ENCODE measurements at places on chromosomes 12 and 14.

DNA sequence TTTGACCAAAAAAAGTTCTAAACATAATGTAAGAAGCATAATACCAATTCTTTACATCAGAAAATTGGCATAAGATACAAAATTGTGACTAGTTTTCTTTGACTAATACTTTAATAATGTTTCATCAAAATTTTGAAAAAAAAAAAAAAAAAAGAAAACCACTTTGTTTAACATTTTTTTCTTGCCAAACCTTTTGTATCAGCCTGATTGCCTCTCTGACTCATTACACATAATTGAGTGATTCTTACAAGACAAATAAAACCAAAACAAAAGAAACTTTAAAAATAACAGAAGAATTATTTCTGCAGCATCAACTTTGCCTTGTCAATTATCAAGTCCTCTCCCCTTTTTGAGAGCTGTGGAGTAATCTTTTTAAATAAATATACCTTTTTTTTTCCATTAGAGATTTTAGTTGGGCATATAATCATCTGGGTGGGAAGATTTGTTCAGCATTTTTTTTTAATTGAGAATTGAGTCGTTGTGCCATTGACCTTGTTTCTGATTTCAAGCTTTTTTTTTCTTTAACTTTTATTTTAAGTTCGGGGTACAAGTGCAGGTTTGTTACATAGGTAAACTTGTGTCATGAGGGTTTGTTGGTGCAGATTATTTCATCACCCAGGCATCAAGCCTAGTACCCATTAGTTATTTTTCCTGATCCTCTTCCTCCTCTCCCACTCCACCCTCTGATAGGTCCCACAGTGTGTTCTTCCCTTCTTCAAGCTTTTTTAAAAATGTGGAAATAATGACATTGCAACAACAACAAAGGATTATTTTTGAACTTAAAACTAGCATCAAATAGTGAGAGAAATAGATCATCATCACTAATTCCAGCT lies 45.8 kb upstream of the HMGA2 start:
- DNase-seq: no peak

- DNase-seq: no peak
These were observed 67.6 kb upstream of the CDKN3 start for GRCh38 chr14:54329082-54329695.

DNA sequence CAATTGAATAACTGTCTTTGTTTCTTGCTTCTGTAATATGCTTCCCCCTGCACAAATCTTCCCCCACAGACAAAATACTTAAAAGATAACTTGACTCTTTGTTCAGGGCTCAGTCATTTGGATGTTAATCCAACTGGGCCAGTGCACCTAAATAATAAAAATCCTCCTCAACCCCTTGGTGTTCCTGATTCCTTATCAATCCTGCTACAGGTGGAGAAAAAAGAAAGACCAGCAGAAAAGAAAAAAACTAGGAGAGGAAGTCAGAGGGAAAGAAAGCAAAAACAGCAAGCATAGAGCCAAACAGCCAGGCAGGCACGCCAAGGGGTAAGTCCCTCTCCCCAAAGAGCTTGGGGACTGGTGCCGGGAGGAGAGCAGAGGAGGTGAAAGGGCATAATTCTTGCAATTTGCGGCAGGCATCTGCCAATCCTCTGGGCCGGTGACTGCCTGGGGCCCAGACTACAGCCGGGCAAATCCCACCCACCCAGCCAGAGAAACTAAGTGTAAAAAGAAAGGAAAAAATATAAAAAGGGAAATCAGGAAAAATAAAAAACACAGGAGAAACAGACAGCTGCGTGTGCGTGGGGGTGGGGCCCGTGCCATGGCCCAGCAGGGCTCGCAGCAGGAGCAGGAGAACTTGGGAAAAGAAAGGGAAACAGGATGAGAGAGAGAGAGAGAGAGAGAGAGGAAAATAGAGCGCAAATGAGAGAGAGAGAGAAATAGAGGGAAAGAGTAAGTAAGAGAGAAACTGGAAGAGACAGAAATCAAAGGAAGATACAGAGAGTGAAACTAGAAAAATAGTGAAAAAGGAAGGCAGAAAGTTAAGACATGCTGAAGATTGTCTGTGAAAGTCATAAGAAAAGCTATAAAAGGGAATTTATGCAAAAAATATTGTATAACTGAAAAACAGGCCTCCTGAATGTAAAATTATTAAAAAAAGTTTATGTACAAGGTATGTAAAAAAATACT lies 21.4 kb downstream of the KLRK1 start:
- no peak for DNase-seq

DNA sequence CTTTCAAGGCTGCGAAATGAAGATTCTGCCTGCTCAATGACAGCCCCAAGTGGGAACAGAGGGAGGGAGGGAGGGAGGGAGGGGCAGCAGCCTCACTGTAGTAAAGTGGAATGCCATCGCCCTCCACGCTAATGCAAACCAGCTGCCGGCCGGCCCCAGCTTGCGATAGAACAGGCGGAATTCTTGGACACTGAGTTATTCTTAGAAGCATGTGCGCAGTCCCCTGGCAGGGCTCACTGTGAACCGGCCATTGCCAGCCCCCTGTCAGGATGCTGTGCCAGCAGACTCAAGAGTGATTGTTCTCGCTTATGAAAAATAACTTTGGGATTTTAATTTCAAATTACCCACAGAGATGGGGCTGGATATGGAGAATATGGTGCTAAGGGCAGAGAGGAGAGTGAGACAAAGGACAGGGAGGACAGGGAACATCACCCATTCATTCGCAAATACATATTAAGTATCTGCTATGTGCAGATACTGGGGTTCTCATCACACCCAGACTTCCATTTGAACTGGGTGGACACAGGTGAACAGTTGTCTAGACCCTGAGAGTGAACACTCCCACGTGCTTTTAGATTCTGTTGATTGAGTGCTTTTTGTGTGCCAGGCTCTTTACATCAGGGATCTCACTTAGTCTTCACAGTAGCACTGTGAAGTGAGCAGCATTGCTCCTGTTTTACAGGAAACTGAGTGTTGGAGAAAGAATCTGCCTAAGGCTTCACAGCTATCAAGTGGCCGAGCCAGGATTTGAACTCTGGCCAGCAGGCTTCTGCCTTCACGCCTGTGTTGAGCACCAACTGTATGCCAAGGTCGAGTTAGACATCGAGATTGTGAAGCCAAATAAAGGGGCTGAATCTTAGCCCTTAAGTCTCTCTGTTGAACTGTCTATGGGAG lies 192.9 kb downstream of the C12orf75 start:
- DNase-seq: no peak

DNA sequence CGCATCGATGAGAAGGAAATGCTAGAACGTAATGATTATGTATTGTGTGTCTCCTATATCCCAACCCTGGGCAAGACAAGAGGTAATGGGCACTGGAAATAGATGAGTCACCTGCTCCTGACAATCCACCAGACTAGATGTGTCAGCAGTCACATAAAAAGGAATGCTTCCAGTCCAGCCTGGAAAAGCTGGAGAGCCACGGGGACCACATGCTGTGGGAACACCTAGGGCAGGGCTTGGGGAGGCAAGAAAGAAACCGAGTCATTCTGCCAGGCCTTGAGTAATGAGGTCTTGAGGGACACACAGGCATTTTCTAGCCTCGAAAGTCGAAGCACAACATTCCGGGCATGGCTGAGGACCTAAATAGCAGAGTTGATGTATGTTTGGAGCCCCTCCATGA lies 716.7 kb upstream of the TMEM132C start:
- DNase-seq: no peak

- no peak for DNase-seq
These were observed 52.7 kb upstream of the SYNE2 start for GRCh38 chr14:63800083-63800482.
